ENCODE measurements at places on chromosomes 1 and 21.

- peak; percentile 73 for DNase-seq
Measured at GRCh38 chr1:67847466-67847865, 14.2 kb upstream of the GNG12 start.

- no peak for DNase-seq
Measured at GRCh38 chr1:233427907-233428306, 100.4 kb downstream of the MAP3K21 start.

- DNase-seq = no peak
Measured at GRCh38 chr1:4710592-4711415, 56.4 kb downstream of the AJAP1 start.

DNA sequence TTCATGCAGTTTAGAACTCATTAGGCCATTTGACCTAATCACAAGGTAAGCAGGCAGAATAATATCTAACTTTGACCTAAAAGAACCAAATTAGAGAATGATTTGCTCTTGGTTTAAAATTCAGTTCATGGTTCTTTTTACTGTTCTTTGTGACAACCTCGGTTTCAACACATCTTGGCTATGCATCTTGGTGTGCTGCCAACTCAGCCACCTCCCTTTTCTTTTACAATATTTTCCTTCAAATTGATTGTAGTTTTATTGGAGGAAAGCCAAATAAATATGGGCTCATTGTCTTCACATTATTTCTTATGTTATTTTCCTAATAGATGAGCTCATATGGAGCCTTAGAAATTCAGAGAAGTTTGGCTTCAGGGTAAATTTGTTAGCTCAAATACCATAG lies 338.3 kb downstream of the SIPA1L2 start:
- DNase-seq = no peak

DNA sequence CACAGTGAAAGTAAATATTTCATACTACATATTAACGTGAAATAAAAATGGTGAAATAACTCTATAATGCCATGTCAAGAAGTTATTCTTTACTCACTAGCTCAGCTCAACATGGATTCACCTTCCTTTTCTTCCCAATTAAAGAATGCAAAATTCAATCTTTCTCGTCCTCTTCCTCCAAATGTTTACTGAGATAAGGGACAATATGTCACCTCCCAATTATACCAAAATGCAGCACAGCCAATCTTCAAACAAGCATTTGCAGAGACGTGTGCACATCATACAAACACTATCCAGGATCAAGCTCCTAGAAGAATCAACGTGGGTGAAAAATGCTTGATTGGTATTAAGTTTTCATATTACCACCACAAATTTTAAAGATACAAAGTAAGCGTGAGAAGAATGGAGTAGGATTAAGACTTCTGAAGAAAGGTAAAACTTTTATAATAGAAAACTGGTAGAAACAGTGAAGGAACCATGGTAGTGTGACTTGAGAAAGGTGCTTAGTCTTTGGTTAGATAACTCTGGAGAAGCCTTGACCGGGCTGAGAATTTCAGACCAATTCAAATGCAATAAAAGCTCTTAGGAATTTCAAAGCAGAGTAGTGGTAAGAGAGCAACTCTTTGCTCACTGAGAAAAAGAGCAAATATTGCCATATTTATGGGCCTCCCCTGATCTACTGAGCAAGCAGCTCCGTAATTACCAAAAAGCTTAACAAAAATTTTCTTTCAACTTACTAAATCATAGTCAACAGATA lies 7.2 kb downstream of the PTP4A2 start:
- DNase-seq = no peak

- DNase-seq = peak; percentile 71
Measured at GRCh38 chr1:231192620-231193163, 30.8 kb downstream of the TRIM67 start.

GRCh38 chr1:103997631-103998030 lies 247.9 kb downstream of the AMY1C start:
- no peak for DNase-seq

DNA sequence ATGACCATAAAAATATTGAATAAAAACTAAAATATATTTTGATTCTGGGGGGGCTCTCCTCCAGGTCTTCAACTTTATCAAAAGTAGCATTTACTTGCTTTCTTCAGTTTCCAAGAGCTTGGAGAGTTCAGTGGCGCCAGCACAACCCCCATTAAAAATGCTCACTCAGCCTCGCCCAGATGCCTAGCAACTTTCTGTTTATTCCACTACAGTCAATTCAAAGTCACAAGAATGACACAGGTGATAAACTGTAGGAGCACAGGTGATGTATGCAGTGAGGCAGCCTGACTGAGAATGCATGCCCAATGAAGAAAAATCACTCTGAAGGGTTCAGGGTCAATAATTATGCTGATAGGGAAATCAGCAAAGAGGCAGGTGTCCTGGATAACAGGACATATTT lies 159.4 kb upstream of the ATP1B1 start:
- DNase-seq = no peak

- DNase-seq = no peak
Measured at GRCh38 chr1:116824631-116825206, 70.5 kb downstream of the CD2 start.

DNA sequence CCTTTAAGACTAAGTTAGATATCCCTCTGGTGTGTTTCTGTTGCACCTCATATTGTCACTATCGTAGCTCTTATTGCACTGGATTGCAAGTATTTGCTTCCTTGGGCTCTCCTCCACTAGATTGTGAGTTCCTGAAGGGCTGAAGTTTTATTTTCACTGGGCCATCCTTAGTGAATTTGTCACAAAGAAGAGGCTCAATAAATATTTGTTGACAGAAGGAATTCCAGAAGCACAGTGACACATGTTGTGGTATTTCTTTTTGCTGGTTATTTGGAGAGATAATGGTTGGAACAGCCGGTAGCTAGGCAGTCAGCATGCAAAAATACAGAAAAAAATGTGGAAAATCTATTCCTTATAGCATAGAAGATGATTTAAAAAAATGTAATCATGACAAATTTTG lies 129.9 kb upstream of the ZRANB2 start:
- DNase-seq = no peak

- peak; percentile 10 for DNase-seq
Measured at GRCh38 chr1:160030657-160031364, 979 bp downstream of the PIGM start.

- no peak for DNase-seq
Measured at GRCh38 chr21:42218836-42219605, at the start of gene ABCG1. ABCG1 (plus strand) TSS chr21:42219140; CDS start chr21:42219263, 123 bp downstream.

DNA sequence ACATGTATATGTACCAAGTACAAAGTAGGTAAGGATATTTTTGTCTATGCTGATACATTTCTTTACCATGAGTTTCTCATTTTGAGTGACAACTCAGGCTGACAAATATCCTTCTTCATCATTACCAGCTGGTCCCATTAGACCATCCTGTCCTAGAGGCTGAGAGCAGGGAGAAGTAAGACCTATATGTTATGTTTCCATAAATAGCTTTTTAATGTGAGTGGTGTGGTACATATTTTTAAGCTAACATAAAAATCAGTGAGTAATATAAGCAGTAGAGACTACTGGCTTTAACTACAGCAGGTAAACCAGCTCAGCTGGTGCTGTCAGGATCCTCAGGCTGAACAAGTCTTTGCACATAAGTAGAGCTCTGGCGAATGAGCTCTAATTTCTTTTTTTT lies 62.4 kb downstream of the CLEC20A start:
- no peak for DNase-seq

GRCh38 chr1:155715777-155716176 lies 26.9 kb downstream of the DAP3 start:
- no peak for DNase-seq

GRCh38 chr21:42319376-42319775 lies 4.2 kb upstream of the TFF3 start:
- peak; percentile 26 for DNase-seq

Measured in kidney capillary endothelial cell (primary cell).